Stimulated activated CD4-positive, alpha-beta T cell treated with anti-CD3 and anti-CD28 coated beads, Interleukin-15, amount 100 ng/mL, for 1 hour (primary cell): ENCODE measurements at places on chromosomes 4 and X.

- no peak for DNase-seq
These were observed 273.9 kb downstream of the AFF2 start for GRCh38 chrX:148774276-148774675.

DNA sequence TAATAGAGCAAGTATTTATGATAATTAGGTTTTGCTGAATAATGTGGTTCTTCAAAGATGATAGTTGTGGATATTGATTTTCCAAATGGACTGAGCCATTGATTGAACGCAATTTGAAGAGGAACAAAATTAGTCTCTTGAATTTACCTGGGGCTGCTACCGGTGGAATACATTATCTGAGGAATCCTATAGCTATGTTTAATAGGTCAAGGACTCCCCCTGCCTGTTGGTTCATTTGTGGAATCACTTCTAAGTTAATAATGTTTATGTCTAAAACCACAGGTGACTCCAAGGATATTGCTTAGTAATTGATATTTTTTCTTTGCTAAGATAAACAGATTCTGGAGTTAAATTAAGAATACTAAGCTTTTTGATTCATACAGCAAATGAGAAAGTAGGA is 576.0 kb upstream of the PABPC4L start:
- DNase-seq, result no peak

- DNase-seq, result no peak
These were observed 14.8 kb downstream of the STK32B start for GRCh38 chr4:5066101-5066500.

DNA sequence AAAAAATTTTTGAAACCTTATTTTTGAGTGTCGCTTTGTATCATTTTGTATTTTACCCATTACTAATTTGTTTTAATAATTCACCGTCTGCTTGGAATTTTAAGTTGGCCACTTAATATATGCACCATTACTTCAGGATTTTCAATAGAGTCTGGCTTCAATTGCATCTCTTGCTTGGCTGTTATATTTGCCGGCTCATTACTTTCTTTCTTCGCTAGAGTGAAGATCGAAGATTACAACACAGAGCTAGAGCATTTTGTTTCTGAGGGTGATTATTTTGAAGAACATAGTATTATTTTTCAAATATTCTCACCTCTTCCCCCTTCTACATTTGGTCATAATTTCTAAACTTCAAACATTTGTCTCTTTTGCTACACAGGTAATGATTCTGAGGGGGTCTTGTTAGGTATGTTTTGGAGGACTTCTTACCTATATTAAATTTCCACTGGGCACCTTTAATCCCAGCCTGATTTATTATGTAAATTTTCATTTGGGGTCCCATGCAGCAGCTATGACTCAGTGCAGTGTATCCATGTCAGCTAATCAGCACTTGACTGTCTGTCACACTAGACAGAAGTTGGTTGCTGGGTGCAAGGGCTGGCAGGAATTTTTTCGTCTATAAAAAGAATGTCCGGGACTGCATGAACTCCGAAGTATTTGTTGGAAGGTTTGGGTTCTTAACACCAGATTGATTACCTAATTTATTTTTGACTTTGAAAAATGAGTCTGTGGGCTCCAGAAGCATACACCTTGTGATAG is 18.6 kb downstream of the TBC1D1 start:
- no peak for DNase-seq

- no peak for DNase-seq
These were observed 35.4 kb upstream of the ENPP6 start for GRCh38 chr4:184253072-184253420.

- no peak for DNase-seq
These were observed 69.5 kb upstream of the CBLL2 start for GRCh38 chrX:22203186-22203585.

DNA sequence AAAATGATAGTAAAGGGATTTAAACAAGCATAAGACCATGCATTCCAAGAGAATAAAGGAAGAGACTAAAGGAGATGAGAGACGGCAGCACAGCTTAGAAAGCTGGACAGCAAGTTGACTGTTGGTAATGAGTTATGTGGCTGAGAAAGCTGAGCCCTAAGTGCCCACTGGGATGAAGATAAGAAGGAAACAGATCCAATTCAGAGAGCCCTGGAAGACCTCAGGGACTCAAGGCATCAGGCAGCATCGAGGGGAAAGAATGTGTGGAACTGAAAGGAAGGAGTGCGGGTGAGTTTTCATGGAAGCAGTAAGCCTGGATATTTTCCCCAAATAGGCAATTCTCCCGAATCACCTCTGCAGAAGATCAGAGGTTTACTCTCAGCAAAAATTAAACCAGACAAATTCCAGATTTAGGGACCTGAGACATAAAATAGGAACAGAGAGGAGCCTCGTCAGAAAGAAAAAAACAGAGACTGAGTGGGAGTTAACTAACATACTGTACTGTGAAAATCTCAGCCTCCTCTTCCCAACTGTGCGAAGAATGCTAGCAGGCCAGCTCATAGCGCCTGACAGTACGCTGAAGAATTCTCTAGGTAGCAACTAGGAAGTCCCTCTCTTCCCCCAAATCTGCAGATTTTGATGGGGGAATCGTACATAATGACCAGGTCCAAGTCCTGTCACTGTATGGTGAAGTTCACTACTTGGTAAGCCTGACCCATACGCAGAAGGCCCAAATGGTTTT is 187.7 kb upstream of the TAPT1 start:
- no peak for DNase-seq

DNA sequence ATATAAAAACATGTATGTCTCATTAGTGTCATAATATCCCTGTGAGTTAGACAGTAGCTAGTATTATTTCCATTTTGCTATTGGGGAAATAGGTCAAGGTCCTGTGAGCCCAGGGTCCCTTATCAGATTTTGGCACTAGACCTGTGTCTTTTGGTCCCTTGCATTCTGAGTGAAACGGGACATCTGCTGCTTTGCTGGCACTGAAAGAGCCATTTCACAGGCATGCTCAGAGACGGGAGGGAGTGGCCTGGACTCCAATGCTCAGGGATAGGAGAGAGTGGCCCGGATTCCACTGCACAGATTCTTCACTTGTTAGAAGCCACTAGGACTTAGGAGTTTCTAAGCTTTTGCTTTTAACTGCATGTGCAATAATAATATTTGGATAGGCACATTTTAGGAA is 177.2 kb downstream of the TSPAN5 start:
- DNase-seq, result no peak

DNA sequence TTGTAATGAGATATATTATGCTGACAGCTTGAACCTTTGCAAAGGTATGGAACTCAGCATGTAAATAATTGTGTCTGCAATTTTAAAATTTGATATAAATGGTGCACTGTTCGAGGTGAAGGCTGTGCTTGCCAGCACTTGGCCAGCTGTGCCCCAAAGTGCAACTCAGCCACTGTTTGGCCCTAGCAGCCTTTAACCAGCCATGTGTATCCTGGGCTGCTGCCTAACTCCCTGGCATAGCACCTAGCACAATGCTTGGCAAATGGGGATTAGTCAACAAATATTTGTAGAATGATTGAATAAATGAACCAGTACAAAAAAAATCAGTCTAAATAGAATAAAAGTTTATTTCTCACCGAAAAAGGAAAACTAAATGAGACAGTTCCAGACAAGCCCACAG is 83.8 kb upstream of the ZIC3 start:
- no peak for DNase-seq

DNA sequence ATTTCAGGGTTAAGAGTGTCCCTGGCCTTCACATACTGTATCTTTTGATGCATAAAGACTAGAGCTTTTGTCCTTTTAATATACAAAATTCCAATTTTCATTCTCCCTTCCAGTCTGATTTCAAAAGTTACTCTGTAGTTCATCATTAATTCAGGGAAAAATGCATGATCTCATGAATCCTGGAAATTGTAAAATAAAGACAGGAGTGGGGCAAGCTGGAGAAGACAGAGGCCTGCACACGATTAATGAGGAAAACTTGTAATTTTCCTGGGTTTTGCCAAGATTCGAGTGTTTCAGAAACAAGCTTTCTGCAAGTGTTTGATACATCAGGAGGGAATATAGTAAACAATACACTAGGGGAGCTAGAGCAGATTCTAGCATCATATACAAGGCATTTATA is 947.9 kb downstream of the FAT4 start:
- DNase-seq, result no peak

DNA sequence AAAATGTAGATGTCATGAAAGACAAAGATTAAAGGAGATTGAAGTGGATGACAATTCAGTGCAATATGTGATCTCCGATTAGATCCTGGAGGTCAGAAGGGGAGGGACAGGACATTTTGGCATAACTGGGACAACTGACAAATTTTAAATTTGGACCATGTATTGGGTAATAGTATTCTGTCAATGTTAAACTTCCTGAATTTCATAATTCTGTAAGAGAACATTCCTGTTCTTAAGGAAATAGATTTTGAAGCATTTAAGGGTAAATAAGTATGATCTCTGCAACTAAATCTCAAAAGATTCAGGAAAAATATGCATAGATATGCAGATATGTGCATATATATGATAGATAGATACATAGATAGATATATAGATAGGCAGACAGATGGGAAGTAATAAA is 11.0 kb downstream of the ODAPH start:
- DNase-seq, result no peak

DNA sequence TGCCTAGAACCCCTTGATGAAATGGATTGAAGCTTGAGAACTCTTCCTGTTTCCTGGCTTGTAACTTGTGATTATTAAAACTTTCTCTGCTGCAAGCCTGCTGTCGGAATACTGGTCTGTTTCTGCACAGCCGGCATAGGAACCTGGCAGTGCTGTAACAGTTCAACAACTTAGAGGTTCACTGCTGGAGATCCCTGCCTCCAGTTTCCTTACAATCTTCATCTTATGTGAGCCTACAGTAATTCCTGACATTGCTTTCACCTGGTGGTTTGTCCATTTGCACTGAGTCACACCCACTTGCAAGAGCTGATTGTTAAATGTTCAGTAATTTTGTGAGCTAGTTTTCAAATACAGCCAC is 1.3 kb upstream of the SEPSECS start:
- DNase-seq, result no peak

- no peak for DNase-seq
These were observed 153.0 kb upstream of the PSAPL1 start for GRCh38 chr4:7587433-7588405.

GRCh38 chr4:159946983-159947615 is 844.2 kb downstream of the RAPGEF2 start:
- no peak for DNase-seq

- DNase-seq, result no peak
These were observed 9.2 kb upstream of the CITED1 start for GRCh38 chrX:72314881-72315280.

DNA sequence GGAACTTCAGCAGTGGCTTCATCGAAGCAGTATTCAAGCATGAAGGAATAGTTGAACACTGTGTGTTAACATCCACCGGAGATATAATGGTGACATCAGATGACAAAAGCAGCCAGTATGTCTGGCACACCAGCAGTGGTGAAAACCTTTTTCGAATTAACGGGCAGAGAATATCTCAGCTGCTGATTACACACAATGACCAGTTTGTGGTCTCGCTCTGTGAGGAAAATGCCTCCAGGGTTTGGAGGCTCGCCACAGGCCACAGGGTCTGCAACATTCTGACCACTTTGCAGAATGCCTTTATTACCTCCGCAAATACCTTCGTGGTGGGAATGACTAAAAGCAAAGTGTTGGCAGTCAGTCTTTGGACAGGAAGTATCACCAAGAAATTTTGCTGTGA is 201.5 kb downstream of the NWD2 start:
- DNase-seq, result no peak

DNA sequence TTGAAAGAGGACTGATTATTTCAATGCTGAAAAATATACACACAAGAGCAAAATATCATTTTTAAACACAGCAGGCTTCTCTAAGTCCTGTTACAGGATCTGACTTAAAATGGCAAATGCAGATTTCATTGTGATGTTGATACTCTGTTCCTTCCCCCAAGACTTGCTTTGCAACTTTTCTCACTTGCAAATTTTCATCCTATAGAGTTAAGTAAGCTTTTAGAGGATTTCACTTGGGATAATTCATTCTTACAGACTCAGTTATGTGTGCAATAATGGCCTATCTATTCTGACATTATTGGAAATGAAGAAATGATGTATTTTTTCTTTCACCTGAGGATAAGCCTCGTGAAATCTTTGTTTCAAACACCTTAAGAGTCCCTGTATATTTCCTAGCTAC is 2403.2 kb downstream of the ARAP2 start:
- DNase-seq, result no peak

- no peak for DNase-seq
These were observed 57.3 kb upstream of the SHISA3 start for GRCh38 chr4:42339935-42340406.

DNA sequence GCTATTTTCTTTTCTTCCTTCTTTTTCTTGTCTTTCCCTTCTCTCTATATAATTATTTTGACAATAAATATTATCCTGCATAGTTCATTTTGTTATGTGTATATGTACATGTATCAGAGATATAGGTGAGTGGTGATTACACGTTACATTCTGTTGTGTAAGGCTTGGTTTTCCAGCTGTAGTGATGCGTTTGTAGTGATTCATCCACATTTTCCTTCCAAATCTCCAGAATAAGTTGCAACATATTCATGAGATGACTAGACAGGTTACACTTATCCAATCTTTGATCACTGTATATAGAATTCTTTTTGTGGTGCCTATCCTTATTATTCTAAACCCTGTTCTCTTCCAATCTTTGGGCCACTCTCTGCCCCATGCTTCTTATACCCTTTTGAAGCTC is 540.2 kb downstream of the GBA3 start:
- no peak for DNase-seq

GRCh38 chrX:103063918-103064434 is at the start of gene BEX1:
Gene BEX1 (minus strand): TSS chrX:103064171. CDS start chrX:103063274, 897 bp downstream.
- DNase-seq, result no peak
